ENCODE measurements at places on chromosomes 16 and 17. TPM values are rescaled to one million over a fixed set of nuclear protein-coding genes. Genes with fewer than 3 reads are reported as not detected.

DNA sequence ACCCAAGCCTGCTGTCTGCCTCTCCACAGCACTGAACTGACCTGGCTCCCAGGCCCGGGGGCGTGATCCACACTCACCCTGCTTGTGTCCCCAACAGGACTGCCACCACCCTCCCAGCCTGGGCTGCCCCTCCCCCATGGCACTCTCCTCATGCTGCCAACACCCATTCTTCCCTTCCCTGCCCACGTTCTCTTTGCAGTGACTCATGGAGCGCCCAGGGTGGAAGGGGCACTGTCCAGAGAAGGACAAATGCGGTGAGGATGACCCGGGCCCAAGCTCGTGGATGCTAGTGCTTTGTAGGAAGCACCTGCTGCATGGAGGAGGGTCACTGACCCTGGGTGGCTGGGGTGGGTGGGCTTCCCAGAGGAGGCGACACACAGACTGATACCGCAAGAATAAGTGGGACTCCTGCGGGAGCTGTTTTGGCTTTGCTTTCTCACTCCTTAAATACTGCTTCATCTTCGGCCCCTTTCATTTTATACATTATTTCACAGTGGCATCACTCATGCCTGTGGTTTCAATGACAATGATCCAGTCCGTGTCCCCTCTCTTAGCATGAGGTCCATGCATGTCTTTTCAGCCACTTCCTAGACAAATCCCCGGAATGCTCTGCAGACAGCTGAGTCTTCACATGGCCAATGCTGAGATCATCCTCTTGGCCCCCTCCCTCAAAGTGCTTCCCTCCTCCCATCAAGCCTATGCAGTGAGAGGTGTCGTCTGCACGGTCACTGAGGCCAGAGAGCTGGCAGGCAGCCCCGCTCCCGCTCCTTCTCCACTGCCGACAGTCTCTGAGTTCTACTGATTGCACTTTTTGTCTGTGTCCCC lies 17.6 kb downstream of the CDK5R1 start:
- DNase-seq: no peak

- no peak for DNase-seq
Measured at GRCh38 chr16:46748775-46749705, 896 bp upstream of the MYLK3 start.

DNA sequence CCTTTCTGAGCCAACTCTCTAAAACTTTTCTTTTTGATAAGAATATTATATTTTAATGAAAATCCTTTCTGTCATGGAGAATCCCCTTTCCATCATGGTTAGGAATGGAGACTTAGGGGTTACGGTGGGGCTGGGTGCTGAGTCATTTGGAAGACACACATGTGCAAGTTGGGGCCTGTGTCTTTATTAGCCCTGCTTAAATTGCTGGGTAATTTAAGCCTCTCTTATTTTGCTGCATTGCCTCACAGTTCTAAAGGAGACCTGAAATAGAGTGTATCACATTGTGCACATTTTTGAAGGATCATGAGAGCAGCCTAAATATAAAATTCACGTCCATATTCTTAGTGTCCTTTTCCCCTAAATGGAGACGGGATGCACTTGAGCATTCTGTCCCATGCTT lies 61.8 kb upstream of the RBFOX1 start:
- DNase-seq: no peak

Gene UTS2R
- not detected for total RNA-seq

Gene PRR15L
- total RNA-seq: not detected

DNA sequence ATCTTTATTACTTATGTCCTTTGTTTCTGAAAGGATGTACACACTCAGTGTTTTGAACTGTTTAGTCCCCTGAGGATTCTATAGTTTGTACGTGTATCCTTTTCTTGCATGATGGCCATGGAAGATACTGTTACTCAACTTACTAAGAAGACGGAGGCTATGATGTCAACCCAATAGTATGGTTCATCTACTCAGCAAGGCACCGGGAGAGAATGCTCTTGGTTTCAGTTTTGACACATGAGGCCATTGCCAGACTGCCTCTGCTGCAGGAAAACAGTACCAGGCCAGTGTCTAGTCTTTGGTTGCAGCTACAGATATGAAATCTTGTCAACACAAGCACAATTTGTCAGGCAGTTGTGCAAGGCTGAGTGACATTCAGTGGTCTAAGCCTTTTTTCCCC lies 134.5 kb downstream of the MRTFB start:
- DNase-seq: no peak

- DNase-seq: peak; percentile 71
Measured at GRCh38 chr16:71628810-71629209, 2.8 kb downstream of the MARVELD3 start.

Gene PDILT
- not detected for total RNA-seq

DNA sequence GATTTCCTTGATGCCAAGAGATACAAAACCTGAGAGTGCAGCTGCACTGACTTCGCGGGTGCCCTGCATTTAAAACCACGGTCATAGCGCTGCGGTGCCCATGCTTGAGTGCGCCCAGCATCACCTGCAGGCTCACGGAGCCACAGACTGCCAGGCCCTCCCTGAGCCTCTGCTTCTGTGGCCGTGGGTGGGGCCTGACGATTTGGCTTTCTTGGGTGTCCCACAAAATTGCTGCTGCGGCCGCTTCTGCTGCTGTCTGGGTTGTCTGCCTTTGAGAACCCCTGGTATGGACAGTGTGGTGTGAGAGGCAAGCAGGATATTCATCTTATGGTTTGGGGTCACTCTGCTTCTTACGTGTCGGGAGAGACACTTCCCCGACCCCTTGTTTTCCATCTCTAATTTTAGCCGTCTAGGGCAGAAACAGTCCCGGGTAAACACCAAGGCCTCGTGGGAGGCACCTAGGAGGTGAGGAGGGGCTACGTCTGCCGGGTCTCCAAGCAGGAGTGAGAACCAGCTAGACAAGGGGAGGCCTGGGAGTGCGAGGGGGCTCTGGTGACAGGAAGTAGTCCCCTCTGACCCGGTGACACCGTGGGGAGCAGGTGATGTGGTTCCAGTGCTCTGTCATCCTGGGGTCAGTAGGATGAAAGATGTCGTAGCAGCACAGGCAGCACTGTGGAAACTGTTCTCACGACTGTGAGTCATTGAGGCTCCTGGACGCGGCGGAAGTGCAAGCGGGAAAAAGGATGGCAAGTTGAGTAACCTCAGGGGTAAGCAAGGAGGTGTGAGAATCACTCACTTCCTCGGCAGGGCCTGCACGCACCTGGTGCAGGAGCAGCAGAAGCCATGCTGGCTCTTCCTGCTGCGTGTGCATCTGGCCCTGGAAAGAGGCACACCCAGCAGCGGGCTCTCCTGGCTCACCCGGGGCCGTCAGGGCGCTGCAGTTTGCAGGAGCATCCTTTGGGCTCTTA lies 176.3 kb downstream of the RPTOR start:
- DNase-seq: peak; percentile 88

Gene HCRT
- not detected for total RNA-seq

Gene FOXN1
- total RNA-seq: not detected

Gene ITGB3
- total RNA-seq: 116 TPM

DNA sequence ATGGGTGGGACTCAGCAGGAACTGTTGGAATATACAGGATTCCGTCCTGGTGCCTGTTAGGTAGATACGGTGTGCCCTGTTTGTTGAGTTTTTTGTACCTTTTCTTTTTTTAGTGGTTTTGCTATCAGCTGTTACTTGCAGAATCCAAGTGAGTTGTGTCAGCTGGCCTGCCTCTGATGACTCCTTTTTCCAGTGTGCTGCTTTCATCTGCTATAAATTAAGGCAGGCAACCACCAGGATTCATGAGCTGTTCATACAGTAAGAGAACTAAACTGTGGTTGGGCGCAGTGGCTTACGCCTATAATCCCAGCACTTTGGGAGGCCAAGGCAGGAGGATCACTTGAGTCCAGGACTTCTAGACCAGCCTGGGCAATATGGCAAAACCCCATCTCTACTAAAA lies 79.9 kb downstream of the WNT3 start:
- DNase-seq: no peak

- no peak for DNase-seq
Measured at GRCh38 chr16:85152414-85153030, 40.2 kb upstream of the CIBAR2 start.

Gene PRDM7
- total RNA-seq: not detected

- peak; percentile 96 for DNase-seq
Measured at GRCh38 chr17:75113798-75114551, 4.2 kb downstream of the ARMC7 start.

Gene RRAD
- 0.84 TPM for total RNA-seq

DNA sequence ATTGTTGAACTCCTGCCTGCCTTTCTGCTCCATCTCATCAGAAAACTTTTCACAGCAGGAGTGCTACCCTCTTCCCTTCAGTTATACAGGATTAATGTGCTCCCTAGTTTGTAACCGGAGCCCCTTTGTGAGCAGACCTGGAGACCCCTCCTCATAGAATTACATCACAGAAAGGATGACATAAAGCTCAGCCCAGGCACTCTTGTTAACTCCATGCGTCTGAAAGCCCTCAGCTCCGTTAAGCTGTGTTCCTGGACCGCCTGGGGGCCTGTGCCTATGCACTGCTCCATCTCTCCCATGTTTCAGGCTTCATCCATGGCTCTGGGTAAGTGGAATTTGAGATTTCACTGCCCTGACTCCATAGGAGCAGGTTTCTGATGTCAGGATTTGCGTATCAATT lies 7.6 kb downstream of the WSCD1 start:
- DNase-seq: no peak

DNA sequence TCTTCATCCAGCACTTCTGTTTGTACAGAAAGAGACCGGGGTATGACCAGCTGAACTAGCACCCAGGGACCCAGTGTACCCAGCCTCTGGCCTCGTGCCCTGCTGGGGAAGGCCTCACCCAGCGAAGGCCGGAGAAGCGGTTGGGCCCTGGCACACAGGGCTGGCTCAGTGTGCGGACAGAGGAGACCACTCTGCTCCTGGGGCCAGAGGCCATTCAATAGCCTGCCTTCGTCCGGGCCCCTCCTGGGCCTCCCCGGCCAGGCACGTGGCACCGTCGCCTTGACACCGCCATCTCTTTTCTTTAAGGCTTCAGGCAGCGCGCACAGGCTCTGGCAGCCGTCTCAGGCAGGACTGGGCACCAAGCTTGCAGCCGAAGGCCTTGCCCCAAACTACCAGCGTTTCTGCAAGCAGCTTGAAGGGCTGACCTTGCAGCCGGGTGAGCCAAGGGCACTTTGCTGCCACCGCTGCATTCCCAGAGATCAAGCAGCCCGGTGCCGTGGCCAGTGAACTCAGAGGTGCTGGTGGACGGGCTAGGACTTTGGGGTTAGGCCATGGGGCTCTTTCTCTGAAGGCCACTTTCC lies 8.0 kb downstream of the TAX1BP3 start:
- DNase-seq: no peak

GRCh38 chr16:63373744-63374143 lies 1337.5 kb upstream of the CDH8 start:
- DNase-seq: no peak

GRCh38 chr17:65455972-65456343 lies 105.5 kb downstream of the AXIN2 start:
- peak; percentile 28 for DNase-seq

Gene TBC1D3B
- 0.85 TPM for total RNA-seq

- DNase-seq: no peak
Measured at GRCh38 chr17:61729690-61730268, 133.5 kb downstream of the BRIP1 start.

DNA sequence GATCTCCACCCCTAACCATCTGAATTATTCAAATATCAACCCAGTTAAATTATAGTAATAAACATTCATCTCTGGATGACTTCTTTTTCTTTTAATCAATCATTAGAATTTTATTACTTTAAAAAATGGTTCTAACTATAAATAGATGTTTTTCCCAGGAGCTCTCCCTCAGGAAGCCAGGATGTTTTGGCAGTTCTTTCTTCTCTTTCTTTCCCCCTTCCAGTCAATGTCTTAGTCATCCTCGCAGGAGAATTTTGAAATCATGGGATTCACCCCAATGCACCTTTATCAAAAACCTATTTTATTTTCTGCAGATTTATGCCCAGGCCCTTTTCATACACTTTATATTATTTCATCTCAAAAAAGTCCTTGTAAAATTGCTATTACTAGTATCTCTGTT lies 711.6 kb downstream of the CDH11 start:
- DNase-seq: no peak

GRCh38 chr16:86354641-86355513 lies 155.4 kb upstream of the FOXF1 start:
- DNase-seq: no peak

DNA sequence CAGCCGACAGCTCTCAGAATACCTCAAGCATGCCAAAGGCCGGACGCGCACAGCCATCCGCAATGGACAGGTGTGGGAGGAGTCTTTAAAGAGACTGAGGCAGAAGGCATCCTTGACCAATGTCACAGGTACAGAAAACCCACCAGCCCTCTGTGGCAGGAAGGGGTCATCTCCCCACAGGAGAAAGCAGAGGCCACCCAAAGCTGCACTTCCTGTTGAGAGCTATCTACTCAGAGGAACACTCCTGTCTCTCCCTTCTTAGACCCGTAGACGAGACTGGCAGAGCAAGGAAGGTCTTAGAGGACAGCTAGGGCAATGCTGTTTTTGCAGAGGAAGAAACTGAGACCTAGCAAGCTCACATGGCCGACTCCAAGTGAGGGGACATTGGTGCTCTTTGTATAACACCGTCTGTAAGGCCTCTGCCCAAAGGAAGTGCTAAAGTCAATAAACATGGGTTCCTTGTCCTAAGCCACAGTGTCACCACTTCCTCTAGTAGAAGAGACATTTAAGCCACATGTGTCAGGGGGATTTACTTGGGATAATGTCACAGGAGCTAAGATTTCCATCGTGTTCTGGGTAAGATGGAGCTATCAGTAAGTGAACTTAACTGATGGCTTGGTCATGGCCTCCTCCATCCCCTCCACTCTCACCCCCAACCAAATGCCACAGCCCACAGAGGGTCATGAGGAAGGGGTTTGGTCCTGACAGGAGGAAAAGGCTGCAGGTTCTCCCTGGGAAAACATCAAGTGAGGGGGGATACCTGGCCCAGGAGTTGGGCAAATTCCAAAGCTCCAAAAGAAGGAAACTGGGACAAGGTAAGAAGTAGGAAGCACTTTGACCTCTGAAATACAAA lies 9.4 kb downstream of the LPO start:
- DNase-seq: no peak

Measured in dermis blood vessel endothelial cell (primary cell).